Activated naive CD4-positive, alpha-beta T cell treated with anti-CD3 and anti-CD28 coated beads, Interleukin-2, amount 50 U/mL, for 72 hours (primary cell): ENCODE measurements at places on chromosomes 16 and 17. TPM values are rescaled to one million over a fixed set of nuclear protein-coding genes. Genes with fewer than 3 reads are reported as not detected.

CDK12 gene
- total RNA-seq, result 68.0 TPM

HS3ST4 gene
- not detected for total RNA-seq

APOH gene
- not detected for total RNA-seq

DLX4 gene
- total RNA-seq, result 0.56 TPM

KRT16 gene
- not detected for total RNA-seq

TBKBP1 gene
- 15.4 TPM for total RNA-seq

ADAD2 gene
- total RNA-seq, result not detected

NR1D1 gene
- total RNA-seq, result 4.8 TPM

CCL8 gene
- total RNA-seq, result not detected

NOB1 gene
- total RNA-seq, result 126 TPM

MYCBPAP gene
- total RNA-seq, result 1.6 TPM

PKMYT1 gene
- total RNA-seq, result 193 TPM

GAST gene
- not detected for total RNA-seq

TENT4B gene
- 27.9 TPM for total RNA-seq

TBX4 gene
- total RNA-seq, result not detected

NKD1 gene
- total RNA-seq, result 1.4 TPM

KRTAP2-2 gene
- total RNA-seq, result not detected

ABCA6 gene
- total RNA-seq, result 0.08 TPM

SLC22A31 gene
- 1.6 TPM for total RNA-seq

DRC7 gene
- not detected for total RNA-seq

EFCAB5 gene
- 0.18 TPM for total RNA-seq

TBX2 gene
- not detected for total RNA-seq

TBC1D3B gene
- total RNA-seq, result 4.3 TPM

CDRT15L2 gene
- total RNA-seq, result not detected

GUCY2D gene
- total RNA-seq, result not detected

ADAM11 gene
- 1.3 TPM for total RNA-seq
